ENCODE measurements at places on chromosomes 12 and 14.

- no peak for DNase-seq
These were observed 369.2 kb upstream of the PDE3A start for GRCh38 chr12:19998961-19999804.

- no peak for DNase-seq
These were observed 545 bp downstream of the PPFIA2 start for GRCh38 chr12:81758421-81759189.

GRCh38 chr14:39265033-39265432 lies 31.3 kb downstream of the MIA2 start:
- DNase-seq: no peak

GRCh38 chr12:99732131-99732530 lies 84.6 kb downstream of the GARIN6 start:
- no peak for DNase-seq

DNA sequence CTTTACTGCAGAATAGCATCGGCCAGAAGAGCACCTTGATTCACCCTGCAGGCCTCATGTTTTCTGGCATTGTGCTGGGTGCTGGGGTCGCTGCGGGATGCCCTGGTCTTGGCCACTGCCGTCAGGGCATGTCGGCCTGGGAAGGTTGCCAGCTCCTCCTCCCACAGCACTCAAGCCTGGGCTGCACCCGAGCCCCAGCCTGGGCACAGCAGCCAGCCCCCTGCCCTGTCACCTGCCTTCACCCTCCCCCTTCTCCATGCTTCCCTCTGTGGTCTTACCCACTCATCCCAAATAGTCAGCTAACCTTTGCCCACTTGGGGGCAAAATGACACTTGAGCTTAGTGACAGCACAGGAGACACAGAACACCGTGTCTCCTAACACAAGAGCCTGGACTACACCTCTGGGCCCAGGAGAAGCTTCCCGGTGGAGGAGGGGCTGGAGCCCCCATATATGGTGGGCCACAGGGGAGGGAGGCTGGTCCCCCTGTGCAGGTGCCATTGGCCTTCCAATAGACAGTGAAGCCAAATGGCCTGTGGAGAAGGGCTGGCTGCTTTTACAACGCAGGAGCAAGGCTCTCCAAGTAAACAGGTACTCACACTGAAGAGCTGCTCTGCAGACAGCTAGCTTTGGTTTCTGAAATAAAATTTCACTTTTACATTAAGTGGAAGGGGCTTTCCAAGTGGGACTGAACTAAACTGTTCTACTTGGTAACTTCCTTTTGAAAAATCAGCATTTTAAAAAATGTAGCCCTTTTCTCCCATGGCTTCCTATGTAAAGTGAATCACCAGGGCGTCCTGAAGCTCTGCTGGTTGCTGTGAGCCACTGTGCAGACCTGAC lies 51.2 kb upstream of the AMN start:
- DNase-seq: peak; percentile 3

DNA sequence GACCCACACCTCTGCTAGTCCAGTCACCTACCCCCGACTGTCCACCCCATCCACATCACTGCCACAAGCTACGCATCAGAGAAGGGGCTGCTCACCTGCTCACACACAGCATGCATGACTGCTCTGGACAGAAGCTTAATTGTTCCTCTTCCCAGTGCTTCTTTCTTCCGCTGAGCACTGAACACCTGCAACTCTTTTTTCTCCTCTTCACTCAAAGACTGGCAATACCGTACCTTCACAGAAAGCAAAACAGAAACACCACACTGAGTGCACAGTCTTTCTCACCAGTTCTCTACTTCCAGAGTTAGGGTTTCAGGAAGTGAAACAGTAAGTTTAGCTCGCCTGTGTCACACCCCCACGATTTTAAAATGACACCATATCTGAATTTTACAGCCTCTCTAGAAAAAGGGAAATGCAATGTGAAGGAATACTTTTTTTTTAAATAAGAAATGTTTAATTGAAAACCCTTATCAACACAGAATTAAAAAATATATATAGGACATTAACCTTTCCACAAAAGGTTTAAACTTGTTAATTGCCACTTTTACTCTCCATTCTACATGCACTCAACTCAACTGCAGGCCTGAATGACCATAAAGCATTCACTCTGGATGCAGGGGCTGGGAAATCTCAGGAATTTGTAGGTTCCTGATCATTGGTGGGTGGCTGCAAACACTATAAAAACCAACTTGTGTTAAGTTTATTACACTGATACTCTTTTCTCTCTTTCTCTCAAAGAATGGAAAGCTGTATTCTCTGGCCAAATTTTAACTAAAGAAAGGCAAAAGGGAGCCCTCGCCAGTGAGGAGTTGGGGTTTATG lies 120.0 kb downstream of the PRICKLE1 start:
- DNase-seq: no peak

GRCh38 chr12:64452559-64453329 lies 824 bp downstream of the TBK1 start:
- DNase-seq: peak; percentile 34

GRCh38 chr14:101781240-101782061 lies 19.9 kb downstream of the PPP2R5C start:
- DNase-seq: no peak

DNA sequence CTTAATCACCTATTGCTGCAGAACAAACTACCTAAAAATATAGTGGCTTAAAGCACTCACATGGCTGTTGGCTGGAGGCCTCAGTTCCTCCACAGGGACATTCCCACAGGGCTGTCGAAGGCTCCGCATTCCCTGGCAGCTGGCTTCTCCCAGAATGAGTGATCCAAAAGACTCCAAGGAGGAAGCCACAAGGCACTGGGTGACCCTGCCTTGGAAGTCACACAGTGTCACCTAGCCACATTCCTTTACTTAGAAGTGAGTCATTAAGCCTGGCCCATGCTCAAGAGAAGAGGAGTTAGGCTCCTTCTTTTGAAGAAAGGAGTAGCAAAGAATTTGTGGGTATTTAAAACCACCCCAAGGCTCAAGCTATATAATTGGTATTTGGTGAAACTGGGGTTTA lies 63.9 kb upstream of the MAP1LC3B2 start:
- DNase-seq: no peak

DNA sequence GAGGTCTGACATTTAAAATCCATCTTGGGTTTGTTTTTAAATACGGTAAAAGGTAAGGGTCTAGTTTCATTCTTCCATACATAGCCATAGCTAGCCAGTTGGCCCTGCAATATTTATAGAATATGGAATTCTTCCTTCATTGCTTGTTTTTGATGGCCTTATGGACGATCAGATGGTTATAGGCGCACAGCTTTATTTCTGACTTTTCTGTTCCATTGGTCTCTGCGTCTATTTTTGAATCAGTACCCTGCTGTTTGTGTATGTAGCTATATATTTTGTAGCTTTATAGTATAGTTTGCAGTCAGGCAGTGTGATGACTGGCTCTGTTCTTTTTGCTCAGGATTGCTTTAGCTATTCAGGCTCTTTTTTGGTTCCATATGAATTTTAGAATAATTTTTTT lies 366.8 kb upstream of the MIS18BP1 start:
- DNase-seq: no peak

GRCh38 chr14:70698288-70698687 lies 56.6 kb downstream of the TTC9 start:
- peak; percentile 8 for DNase-seq

GRCh38 chr14:58598804-58599525 lies 38.8 kb upstream of the DACT1 start:
- no peak for DNase-seq

DNA sequence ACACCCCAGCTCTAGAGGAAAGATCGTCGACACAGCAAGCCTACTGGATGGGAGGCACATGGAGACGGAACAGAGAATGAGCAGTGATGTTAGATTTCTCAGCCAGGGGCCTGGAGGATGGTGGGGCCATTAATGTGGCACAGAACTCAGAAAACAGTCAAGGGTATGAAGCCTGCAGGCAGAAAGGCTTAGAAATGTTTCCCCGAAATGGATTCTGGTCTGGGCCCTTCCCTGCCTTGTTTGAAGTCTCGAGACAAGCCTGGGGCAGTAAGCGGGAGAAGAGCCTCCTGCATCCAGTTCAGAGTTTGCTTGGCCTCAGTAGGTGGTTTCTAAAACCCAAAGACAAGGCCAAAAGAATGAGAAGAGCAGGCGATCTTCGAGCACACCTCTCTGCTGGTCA lies 158.4 kb downstream of the NTF3 start:
- no peak for DNase-seq

- DNase-seq: no peak
These were observed 390.6 kb downstream of the PRKD1 start for GRCh38 chr14:29536886-29537511.

GRCh38 chr12:119005913-119006312 lies 24.6 kb downstream of the SRRM4 start:
- DNase-seq: no peak

- DNase-seq: no peak
These were observed 169.6 kb upstream of the FRMD6 start for GRCh38 chr14:51482102-51482501.

DNA sequence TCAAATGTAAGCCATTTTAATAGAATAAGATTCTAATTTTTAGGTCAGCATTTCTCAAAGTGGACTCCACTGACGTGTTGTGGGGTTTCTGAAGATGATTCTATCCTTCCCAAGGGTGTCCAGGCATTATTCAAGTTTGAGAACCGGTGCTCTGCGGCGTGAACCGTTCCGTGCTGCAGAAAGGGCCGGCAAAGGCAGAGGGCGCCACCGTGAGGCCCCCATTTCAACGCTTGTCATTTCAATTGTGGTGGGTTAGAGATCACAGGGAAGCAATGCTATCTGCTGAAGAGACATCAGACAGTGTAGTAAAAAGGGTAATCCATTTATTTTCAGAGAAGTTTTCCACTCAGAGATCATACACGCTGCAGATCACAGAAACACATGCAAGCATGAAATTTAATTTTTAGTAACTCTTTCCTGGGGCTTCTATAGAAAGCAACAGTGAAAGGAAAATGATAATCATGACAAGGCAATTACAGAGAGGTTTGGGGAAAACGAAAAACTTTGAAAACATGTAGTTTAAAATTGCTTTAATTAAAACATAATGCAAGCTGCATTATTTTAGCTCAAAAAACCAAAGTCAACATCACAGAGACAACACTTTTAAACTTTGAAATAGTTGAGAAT lies 201.7 kb downstream of the EXOC5 start:
- no peak for DNase-seq

DNA sequence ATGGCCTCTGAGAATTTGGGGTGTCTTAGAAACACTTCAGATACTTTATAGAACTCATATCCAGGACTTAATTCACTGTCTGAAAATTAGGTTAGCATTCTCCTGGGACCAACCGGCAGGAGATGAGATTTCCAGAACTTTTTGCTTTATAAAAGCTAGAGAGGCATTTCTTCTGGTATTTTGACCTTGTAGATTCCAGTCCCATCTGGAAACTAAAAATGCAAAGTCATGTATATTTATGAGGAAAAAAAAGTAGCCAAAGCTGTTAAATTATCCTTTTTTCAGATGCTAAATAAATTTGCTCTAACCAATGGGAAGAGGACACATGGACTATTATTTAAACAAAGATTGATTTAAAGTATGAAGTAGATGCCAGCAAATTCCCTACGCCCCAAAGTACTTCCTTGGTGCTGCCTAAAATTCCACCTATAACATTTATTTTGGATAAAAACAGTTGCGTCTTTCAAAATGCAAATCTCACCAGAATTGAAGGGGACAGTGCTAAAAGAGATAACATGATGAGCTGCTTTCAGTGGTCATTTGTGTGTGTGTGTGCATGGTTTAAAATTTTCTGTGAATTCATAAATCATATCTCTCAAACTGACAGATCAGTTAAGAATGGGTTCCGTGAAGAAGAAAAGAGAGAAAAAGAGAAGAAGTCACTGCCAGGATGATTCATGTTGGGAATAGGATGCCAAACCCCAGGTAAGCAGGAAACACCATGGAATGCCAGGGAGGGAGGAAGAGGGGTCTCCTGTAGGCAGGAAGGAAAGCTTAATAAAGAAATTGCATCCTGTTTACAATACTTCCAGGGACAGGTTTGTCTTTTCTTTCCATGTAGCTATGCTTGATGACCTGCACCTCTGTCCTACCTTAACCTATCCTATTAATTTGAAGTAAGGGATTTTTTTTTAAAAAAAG lies 97.7 kb upstream of the RGS6 start:
- no peak for DNase-seq

- no peak for DNase-seq
These were observed 202.2 kb downstream of the TMEM132D start for GRCh38 chr12:129701631-129702101.

- DNase-seq: peak; percentile 50
These were observed at the start of gene FLVCR2 for GRCh38 chr14:75578102-75578785. Gene FLVCR2, plus strand, starts transcription at chr14:75578620. Its CDS starts 353 bp downstream, at chr14:75578973.

- no peak for DNase-seq
These were observed 20.1 kb upstream of the PLEKHG3 start for GRCh38 chr14:64684091-64684490.

GRCh38 chr12:49126852-49127763 lies 4.1 kb downstream of the TUBA1B start:
- no peak for DNase-seq

DNA sequence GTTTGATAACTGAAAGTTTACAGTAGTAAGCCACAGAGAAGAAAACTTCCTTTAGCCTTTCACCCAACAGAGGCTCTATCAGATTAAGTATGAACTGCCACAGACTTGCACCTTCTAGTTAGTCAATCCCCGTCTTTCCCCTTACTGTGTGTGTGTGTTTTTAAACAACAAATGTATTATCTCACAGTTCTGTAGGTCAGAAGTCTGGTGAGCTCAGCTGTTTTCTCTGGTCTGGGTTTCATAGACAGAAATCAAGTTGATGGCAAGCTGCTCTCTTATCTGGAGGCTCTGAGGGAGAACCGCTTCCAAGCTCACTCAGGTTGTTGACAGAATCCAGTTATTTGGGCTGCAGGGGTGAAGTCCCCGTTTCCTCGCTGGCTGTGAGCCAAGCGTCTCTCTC lies 320.5 kb downstream of the PRKD1 start:
- DNase-seq: no peak

DNA sequence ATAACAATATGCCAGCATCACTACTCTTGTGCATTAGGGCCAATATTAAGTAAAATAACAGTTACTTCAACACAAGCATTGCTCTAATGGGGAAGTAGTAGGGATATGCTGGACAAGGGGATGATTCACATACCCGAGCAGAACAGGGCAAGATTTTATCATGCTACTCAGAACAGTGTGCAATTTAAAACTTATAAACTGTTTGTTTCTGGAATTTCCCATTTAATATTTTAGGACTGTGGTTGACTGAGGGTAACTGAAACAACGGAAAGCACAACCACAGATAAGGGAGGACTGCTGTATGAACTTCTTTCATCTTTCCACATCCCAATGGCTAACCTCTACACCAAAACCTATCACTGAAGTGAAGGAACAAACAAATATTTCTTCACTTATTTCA lies 36.8 kb downstream of the SARNP start:
- peak; percentile 2 for DNase-seq
